GM23338 (cell line): ENCODE measurements at places on chromosomes 3 and 15. TPM values are rescaled to one million over a fixed set of nuclear protein-coding genes. Genes with fewer than 3 reads are reported as not detected.

SLC28A2 gene
- polyA plus RNA-seq = 0.14 and 0.18 TPM in 2 replicates

OIP5 gene
- 60.0 and 71.7 TPM in 2 replicates for polyA plus RNA-seq

PLCB2 gene
- polyA plus RNA-seq = 7.5 and 9.5 TPM in 2 replicates

CHRNA7 gene
- 3.8 and 4.6 TPM in 2 replicates for polyA plus RNA-seq

SNX4 gene
- 13.0 and 13.8 TPM in 2 replicates for polyA plus RNA-seq

NTRK3 gene
- 4.0 and 5.3 TPM in 2 replicates for polyA plus RNA-seq

PLA2G4E gene
- not detected in 2 replicates for polyA plus RNA-seq

GABPB1 gene
- polyA plus RNA-seq = 29.4 and 34.4 TPM in 2 replicates

CXCR6 gene
- polyA plus RNA-seq = 0.10 and 0.24 TPM in 2 replicates

GOLGA6D gene
- polyA plus RNA-seq = 0.71 and 0.99 TPM in 2 replicates

GATM gene
- 8.5 and 9.1 TPM in 2 replicates for polyA plus RNA-seq

P2RY14 gene
- polyA plus RNA-seq = 0.95 and 1.2 TPM in 2 replicates

IFT122 gene
- 10.2 and 10.9 TPM in 2 replicates for polyA plus RNA-seq

TEX264 gene
- 9.7 and 10.0 TPM in 2 replicates for polyA plus RNA-seq

MKRN3 gene
- polyA plus RNA-seq = not detected in 2 replicates

VGLL3 gene
- polyA plus RNA-seq = 1.4 TPM in 2 replicates

GOLGA6L7 gene
- polyA plus RNA-seq = 0.23 and 0.47 TPM in 2 replicates

EID1 gene
- polyA plus RNA-seq = 257 and 324 TPM in 2 replicates

ESYT3 gene
- 3.5 TPM in 2 replicates for polyA plus RNA-seq

PLCL2 gene
- 1.3 and 1.6 TPM in 2 replicates for polyA plus RNA-seq

GPR62 gene
- 0.10 and 0.42 TPM in 2 replicates for polyA plus RNA-seq

CLRN1 gene
- polyA plus RNA-seq = 0.45 and 0.47 TPM in 2 replicates

CACNA1D gene
- 0.96 and 1.8 TPM in 2 replicates for polyA plus RNA-seq

MYD88 gene
- 14.4 and 15.5 TPM in 2 replicates for polyA plus RNA-seq

ZPLD1 gene
- polyA plus RNA-seq = not detected in 2 replicates

SECISBP2L gene
- 20.2 and 28.3 TPM in 2 replicates for polyA plus RNA-seq

DMXL2 gene
- 5.2 and 6.1 TPM in 2 replicates for polyA plus RNA-seq

LRRC31 gene
- not detected in 2 replicates for polyA plus RNA-seq

PLOD2 gene
- polyA plus RNA-seq = 19.3 and 26.7 TPM in 2 replicates

INKA1 gene
- 3.7 and 5.0 TPM in 2 replicates for polyA plus RNA-seq

CERS3 gene
- polyA plus RNA-seq = 0.38 and 1.8 TPM in 2 replicates

NAALADL2 gene
- 1.2 and 1.6 TPM in 2 replicates for polyA plus RNA-seq

DNAH12 gene
- polyA plus RNA-seq = not detected in 2 replicates

TRAIP gene
- 16.6 and 19.5 TPM in 2 replicates for polyA plus RNA-seq

FBXW12 gene
- 0.21 and 0.73 TPM in 2 replicates for polyA plus RNA-seq

SLC22A14 gene
- polyA plus RNA-seq = not detected in 2 replicates

TF gene
- polyA plus RNA-seq = 0.03 and 0.16 TPM in 2 replicates

CGNL1 gene
- 19.4 and 20.0 TPM in 2 replicates for polyA plus RNA-seq

DLG1 gene
- 21.6 and 27.6 TPM in 2 replicates for polyA plus RNA-seq

IL17RE gene
- 1.0 and 1.1 TPM in 2 replicates for polyA plus RNA-seq

THSD4 gene
- polyA plus RNA-seq = 0.99 and 2.0 TPM in 2 replicates

CCDC51 gene
- polyA plus RNA-seq = 20.8 and 22.2 TPM in 2 replicates

FOXB1 gene
- 5.4 and 6.7 TPM in 2 replicates for polyA plus RNA-seq

CADPS gene
- polyA plus RNA-seq = 9.5 and 14.7 TPM in 2 replicates

CPLX3 gene
- 0.21 TPM in 1 of 2 replicates, not detected in the other for polyA plus RNA-seq

PAQR5 gene
- polyA plus RNA-seq = 8.7 and 10.0 TPM in 2 replicates

GASK1A gene
- 1.5 and 2.6 TPM in 2 replicates for polyA plus RNA-seq

CPNE4 gene
- polyA plus RNA-seq = 1.3 and 2.0 TPM in 2 replicates

DPH3 gene
- polyA plus RNA-seq = 84.3 and 91.7 TPM in 2 replicates

COMMD2 gene
- polyA plus RNA-seq = 54.9 and 61.1 TPM in 2 replicates

C15orf61 gene
- polyA plus RNA-seq = 5.9 and 7.8 TPM in 2 replicates

MORC1 gene
- polyA plus RNA-seq = not detected in 2 replicates

KBTBD12 gene
- polyA plus RNA-seq = 0.53 and 0.73 TPM in 2 replicates

HDDC3 gene
- polyA plus RNA-seq = 16.0 and 17.4 TPM in 2 replicates

MKRN2OS gene
- 0.55 and 0.59 TPM in 2 replicates for polyA plus RNA-seq

ROBO2 gene
- polyA plus RNA-seq = 1.1 and 1.5 TPM in 2 replicates
